NCI-H1092 (cell line): ENCODE measurements at places on chromosomes 1 and 21.

GRCh38 chr1:75811211-75811981 is 14.7 kb downstream of the MSH4 start:
- no peak for DNase-seq

DNA sequence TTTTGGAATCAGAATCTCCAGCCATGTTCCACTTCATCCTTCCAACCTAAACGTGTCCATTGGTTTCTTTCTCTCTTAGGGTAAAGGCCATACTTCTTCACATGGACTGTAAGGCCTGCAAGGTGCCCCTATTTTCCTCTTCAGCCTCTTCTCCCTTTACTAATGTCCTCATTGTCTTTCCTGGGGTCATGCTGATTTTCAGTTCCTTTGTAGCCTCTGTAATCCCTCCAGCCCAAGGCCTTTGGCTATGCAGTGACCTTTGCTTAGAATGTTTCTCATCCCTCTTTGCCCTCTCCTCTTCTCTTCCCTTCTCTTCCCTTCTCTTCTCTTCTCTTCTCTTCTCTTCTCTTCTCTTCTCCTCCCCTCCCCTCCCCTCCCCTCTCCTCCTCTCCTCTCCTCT is 112.5 kb downstream of the SPATA46 start:
- no peak for DNase-seq

- DNase-seq = no peak
These were observed 14.1 kb upstream of the A3GALT2 start for GRCh38 chr1:33335020-33335419.

DNA sequence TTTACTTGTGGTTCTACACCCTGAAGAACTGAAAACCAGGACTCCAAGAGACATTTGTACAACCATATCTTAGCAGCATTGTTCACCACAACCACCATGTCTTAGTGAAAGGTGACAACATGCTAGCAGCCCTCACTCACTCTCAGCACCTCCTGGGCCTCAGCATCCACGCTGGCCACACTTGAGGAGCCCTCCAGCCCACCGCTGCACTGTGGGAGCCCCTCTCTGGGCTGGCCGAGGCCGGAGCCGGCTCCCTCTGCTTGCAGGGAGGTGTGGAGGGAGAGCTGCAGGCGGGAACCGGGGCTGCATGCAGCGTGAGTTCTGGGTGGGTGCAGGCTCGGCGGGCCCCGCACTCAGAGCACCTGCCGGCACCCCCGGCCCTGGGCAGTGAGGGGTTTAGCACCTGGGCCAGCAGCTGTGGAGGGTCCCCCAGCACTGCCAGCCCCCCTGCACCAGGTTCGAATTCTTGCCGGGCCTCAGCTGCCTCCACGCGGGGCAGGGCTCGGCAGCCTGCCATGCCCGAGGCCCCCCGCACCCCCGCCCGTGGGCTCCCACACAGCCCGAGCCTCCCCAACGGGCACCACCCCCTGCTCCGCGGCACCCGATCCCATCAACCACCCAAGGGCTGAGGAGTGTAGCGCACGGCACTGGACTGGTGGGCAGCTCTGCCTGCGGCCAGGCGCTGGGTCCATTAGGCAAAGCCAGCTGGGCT is 9.2 kb downstream of the C1orf159 start:
- no peak for DNase-seq

DNA sequence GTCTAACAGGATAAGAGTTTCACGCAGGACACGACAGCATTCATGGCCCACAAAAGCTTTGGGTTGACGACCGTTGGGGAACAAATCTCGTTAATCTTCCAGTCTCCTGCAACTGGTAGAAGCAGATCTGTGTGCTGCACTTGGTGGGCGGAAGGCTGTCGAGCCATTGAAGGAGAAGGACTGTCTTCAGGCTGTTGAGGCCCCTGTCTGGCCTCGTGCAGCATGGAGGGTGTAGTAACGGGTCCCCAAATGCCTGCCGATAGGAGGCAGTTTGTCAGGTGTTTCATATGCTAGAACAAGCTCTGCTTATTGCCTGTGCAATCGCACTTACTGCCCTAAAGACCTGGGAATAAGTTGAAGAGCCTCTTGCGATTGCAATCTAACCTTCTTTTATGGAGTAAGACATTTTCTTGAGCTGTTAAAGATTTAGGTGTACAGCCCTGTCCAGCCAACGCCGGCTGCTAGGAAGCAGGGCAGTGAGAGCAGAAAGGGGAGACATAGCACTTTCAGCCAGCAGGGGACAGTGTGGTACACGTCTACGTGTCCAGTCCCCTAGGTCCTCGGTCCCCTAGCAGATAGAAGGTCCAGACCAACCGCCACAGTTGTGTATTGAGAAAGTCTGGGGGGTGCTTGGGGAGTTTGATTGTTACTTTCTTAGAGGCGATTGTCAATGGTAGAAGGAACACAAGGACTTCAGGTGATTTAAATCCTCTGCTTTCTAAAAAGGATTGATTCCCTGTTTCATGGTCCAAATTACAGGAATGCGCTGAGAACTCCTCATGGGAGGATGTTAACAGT is 102.3 kb upstream of the TMPRSS2 start:
- DNase-seq = peak; percentile 29
